Astrocyte (in vitro differentiated cells and primary cell): ENCODE measurements at places on chromosomes 1 and 21. TPM values are rescaled to one million over a fixed set of nuclear protein-coding genes. Genes with fewer than 3 reads are reported as not detected.

The MYOC gene
- not detected in 2 replicates for total RNA-seq

The RGS1 gene
- total RNA-seq: not detected in 2 replicates

The FAM177B gene
- not detected in 2 replicates for total RNA-seq

- H3K4me3 ChIP-seq: no peak overlapping the region
- DNase-seq: no peak
- H3K27ac ChIP-seq: no peak overlapping the region
- no peaks in the 10 kb centered on the region for H3K4me1 ChIP-seq
- H3K27me3 ChIP-seq: no peaks in the 10 kb centered on the region
Measured at GRCh38 chr1:42721926-42722325, 18.1 kb downstream of the CLDN19 start.

DNA sequence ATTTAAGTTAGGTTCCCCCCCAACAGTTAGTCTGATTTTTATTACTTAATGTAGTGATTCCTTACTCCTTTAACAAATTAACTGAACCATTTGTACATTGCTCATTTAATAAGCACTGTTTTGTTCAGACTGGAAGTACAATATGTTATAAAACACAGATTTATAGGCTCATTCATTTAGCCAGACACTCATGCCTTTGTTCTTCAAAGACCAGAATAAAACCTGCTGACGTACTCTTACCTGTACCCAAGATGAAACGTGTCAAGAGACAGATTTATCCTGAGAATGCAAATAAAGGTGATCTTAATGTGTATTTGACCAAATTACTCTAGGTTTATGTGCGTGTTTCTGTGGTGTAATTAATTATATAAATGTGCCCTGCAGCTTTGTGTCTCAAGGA lies 92.8 kb downstream of the INTS7 start:
- peaks cover 5% of the 10 kb centered on the region for H3K36me3 ChIP-seq
- H3K4me3 ChIP-seq: no peak overlapping the region
- H3K4me1 ChIP-seq: no peaks in the 10 kb centered on the region
- no peak for DNase-seq
- no peaks in the 10 kb centered on the region for H3K27me3 ChIP-seq

DNA sequence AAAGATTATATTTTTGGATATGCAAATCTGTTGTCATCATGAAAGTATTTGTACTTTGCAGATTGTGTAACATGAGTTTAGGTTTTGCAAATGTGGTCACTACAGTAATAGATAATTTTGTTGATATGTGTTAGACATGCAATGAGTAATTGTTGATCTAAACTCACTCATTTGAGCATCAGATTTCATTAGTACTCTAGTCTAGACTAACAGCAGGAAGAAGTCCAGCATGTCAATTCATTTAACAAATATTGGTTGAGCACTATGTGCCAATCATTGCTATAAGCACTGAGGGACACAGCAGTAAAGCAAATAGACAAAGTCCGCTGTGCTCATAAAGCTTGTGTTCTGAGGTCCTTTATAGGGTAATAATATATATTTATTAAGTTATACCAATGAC lies 350.0 kb downstream of the USP25 start:
- H3K27me3 ChIP-seq: no peaks in the 10 kb centered on the region
- H3K4me1 ChIP-seq: peaks cover 10% of the 10 kb centered on the region
- H3K36me3 ChIP-seq: no peaks in the 10 kb centered on the region
- H3K4me3 ChIP-seq: no peak overlapping the region
- DNase-seq: peak; percentile 84

GRCh38 chr1:116690849-116691406 lies 23.4 kb upstream of the IGSF3 start:
- H3K4me1 ChIP-seq: no peaks in the 10 kb centered on the region
- no peaks in the 10 kb centered on the region for H3K36me3 ChIP-seq
- no peak overlapping the region for H3K4me3 ChIP-seq
- no peak overlapping the region for H3K27ac ChIP-seq

The ARHGAP29 gene
- 17.6 and 19.9 TPM in 2 replicates for total RNA-seq

DNA sequence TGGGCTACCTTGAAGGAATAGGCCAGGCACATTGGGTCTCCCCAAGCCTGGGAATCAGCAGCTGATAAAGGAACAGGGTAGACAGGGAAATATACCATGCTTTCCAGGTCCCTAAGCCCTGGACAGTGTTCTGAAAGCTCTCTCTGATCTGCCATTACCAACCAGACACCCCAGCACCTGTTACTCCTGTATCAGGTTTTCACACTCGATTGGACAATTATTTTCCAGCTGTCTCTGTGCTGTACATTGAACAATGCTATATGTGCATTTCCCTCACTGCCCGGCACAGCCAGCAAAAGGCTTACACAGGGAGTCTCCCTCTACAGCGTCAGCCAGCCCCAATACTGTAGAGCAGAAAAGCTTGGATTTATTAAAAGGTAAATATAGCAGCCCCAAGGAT lies 4.7 kb downstream of the CFAP45 start:
- no peak overlapping the region for H3K27ac ChIP-seq
- H3K27me3 ChIP-seq: no peaks in the 10 kb centered on the region

DNA sequence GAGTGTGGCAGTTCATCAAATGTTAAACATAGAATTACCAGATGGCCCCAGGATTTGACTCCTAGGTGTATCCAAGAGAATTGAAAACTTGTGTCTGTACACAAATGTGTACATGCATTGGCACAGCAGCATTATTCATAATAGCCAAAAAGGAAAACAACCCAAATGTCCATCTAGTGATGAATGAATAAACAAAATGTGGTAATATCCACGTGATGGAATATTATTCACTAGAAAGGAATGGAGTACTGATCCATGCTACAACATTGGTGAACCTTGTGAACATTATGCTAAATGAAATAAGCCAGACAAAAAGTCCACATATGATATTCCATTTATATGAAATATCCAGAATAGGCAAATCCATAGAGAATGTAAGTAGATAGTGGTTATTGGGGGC lies 77.7 kb downstream of the RAVER2 start:
- H3K36me3 ChIP-seq: no peaks in the 10 kb centered on the region
- DNase-seq: peak; percentile 28
- H3K27ac ChIP-seq: no peak overlapping the region
- H3K4me3 ChIP-seq: no peak overlapping the region

DNA sequence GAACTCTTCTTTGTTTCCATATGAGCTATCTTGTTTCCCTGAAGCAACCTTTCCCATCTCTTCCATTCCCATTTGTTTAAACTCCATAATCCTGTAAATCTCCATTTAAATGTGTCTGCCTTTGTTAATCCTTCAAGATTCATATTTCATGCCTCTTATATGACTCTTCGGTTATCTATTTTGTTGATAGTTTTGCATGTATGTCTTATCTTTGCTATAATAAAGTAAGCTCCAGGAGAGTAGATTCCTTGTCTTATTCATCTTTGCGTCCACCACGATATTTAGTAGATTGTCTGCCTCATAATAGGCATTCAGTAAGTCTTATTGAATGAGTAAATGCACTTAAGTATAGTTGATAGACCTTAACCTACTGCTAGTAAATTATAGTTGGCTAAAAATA lies 18.4 kb downstream of the CLIC4 start:
- DNase-seq: no peak
- H3K4me1 ChIP-seq: peaks cover 23% of the 10 kb centered on the region
- H3K4me3 ChIP-seq: no peak overlapping the region
- peaks cover 4% of the 10 kb centered on the region for H3K36me3 ChIP-seq
- no peak overlapping the region for H3K27ac ChIP-seq
- H3K27me3 ChIP-seq: no peaks in the 10 kb centered on the region

GRCh38 chr1:53959664-53960250 lies 13.6 kb downstream of the LRRC42 start:
- no peak overlapping the region for H3K4me3 ChIP-seq
- H3K27me3 ChIP-seq: no peaks in the 10 kb centered on the region
- no peak for DNase-seq
- H3K4me1 ChIP-seq: peaks cover 13% of the 10 kb centered on the region
- no peak overlapping the region for H3K27ac ChIP-seq

The ROR1 gene
- total RNA-seq: 38.3 and 40.5 TPM in 2 replicates

DNA sequence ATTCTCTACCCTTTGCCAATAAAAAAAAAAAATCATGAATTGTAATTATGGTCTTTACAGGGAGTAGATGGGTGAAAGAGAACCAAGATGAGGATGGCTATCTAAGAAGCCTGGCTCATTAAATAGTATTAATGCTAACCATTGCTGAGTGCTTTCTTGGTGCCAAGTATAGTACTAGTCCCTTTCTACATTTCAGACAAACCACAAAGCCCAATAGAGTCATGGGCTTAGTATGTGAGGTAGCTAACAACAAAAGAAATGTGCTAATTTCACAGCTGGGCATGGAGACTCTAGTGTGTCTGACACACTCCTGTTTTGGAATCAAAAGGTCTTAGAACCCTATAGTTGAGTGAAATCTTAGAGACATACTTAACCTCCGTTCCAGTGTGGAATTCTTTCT lies 84.5 kb upstream of the ESRRG start:
- no peak overlapping the region for H3K4me3 ChIP-seq
- no peak overlapping the region for H3K27ac ChIP-seq
- no peaks in the 10 kb centered on the region for H3K27me3 ChIP-seq
- peak; percentile 72 for DNase-seq

- H3K27ac ChIP-seq: peak overlapping the region; percentile 91
- peak; percentile 99 for DNase-seq
- peak overlapping the region; percentile 4 for H3K4me3 ChIP-seq
- peaks cover 18% of the 10 kb centered on the region for H3K4me1 ChIP-seq
- H3K36me3 ChIP-seq: peaks cover 31% of the 10 kb centered on the region
Measured at GRCh38 chr1:225508538-225509375, 80.9 kb upstream of the LBR start.

DNA sequence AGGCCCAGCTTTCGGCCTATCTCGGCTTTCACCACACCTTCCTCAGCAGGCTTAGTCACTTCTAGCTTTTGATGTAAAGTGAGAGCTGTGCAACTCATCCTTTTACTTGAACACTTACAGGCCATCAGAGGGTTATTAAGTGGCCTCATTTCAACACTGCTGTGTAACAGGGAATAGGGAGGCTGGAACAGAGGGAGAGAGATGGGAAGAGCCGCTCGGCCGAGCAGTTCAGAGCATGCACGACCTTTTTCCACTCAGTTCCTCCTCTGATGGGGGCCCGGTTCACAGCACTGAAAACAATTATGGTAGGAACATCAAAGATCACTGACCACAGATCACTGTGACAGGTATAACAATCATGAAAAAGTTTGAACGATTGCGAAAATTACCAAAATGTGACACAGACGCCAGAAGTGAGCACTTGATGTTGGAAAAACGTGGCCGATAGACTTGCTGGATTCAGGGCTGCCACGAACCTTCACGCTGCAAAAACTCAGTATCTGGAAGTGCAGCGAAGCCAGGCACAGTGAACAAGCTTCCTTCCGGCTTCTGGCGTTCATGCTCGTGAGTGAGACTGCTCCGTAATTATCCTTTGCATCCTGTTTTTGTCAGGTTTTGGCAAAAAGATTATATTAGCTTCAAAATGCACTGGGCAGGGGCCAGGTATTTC lies 28.6 kb downstream of the AGPAT3 start:
- peak; percentile 21 for DNase-seq
- no peak overlapping the region for H3K4me3 ChIP-seq
- H3K27me3 ChIP-seq: no peaks in the 10 kb centered on the region
- H3K36me3 ChIP-seq: no peaks in the 10 kb centered on the region
- no peak overlapping the region for H3K27ac ChIP-seq

The CCT8 gene
- 187 and 198 TPM in 2 replicates for total RNA-seq

DNA sequence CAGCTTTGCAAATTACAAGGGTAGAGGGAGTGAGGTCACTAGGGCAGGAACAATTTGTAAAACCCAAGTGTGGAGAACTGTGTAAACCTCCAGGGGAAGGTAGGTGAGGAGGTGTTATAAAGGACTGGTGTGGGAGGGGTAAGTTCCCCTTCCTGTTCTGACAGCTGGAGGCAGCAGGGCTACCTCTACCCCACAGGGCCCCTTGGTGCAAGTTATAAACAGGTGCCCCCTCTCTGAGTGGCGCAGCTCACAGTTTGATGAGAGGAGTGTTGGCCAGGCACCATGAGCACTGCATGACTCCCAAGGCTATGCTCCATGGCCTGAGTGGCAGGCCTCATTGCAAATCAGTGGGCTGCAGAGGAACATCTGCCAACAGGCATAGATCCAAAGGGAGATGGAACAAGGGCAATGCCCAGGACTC lies 41.0 kb downstream of the MFSD2A start:
- H3K27me3 ChIP-seq: no peaks in the 10 kb centered on the region
- no peak for DNase-seq
- H3K36me3 ChIP-seq: no peaks in the 10 kb centered on the region
